H54 (cell line): ENCODE measurements at places on chromosomes 12 and 14.

DNA sequence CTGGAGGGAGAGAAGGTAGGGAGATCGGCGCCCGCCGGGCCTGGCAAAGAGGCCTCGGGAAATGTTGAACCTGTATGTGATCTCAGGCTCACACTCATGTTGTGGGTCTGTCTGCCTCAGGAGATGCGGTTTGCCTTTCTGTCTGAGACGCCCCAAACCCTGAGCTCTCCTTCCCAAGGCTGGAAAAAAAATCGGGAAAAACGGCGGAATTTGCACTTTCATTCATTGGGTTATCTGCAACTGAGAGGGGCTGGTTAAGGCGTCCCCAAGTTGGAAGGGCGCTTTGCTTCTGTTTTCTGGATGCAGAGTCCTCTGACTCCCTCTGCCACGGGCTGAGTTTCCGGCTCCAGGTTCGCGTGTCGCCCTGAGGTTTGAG is 5.0 kb upstream of the HOXC9 start:
- no peak for DNase-seq

GRCh38 chr14:74501135-74501614 is 7.6 kb downstream of the ISCA2 start:
- DNase-seq, result no peak

- DNase-seq, result no peak
Measured at GRCh38 chr12:103966736-103967135, 1.1 kb downstream of the TDG start.

DNA sequence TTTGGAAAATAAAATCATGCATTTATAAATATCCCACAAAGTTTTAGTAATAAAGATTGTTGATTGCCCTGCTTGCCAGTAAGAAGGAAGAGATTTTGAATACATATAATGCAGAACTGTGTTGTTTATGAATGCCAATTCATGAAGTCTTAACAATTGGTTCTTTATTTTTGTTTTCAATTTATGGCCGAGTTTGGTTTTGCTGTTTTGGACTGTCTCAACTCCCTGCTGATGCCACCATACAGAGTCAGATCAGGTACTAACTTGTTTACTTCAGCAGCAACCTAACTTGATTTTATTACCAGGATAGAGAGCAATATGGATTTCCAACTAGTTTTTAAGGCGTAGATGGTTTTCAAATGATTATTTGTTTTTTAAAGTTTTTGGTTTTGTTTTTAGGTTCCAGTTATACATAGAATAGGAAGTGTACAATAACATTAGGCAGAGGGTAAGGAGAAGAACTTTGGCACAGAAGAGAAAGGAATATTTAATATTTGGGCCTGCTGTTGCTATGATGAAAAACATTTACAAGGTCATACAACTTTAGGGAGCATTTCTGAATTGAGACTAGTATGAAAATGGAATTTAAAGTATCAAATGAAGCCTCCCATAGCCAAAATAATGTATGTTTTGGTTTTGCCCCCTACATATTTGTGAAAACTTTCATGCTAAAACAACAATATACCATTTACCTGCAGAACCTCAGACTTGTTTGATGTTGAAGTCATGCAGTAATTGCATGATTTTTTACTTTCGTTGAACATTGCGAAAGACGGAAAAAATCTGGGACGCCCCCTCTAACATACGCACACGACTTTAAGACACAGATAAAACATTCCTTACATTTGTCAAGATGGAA is 904 bp upstream of the FAM177A1 start:
- no peak for DNase-seq

GRCh38 chr12:100858656-100859055 is 64.1 kb downstream of the ANO4 start:
- no peak for DNase-seq

DNA sequence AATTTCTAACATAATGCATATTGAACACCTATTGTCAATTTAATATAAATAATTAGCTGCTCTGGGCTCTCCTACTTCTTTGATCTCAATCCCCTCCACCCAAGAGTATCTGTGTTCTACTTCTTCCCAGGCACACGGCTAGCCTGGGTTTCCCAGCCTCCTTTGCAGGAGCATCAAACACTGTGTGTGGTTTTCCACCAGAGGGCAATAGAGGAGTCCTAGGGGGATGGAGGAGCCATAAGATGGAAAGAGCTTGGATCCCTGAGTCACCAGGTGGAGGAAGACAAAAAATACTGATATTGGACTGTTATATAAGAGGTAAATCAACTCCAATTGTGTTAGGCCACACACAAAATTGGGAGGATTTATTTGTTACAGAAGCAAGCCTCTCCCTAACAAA is 333.7 kb downstream of the GLT1D1 start:
- DNase-seq, result peak; percentile 9

GRCh38 chr12:106118-106591 is 39.6 kb downstream of the IQSEC3 start:
- no peak for DNase-seq

DNA sequence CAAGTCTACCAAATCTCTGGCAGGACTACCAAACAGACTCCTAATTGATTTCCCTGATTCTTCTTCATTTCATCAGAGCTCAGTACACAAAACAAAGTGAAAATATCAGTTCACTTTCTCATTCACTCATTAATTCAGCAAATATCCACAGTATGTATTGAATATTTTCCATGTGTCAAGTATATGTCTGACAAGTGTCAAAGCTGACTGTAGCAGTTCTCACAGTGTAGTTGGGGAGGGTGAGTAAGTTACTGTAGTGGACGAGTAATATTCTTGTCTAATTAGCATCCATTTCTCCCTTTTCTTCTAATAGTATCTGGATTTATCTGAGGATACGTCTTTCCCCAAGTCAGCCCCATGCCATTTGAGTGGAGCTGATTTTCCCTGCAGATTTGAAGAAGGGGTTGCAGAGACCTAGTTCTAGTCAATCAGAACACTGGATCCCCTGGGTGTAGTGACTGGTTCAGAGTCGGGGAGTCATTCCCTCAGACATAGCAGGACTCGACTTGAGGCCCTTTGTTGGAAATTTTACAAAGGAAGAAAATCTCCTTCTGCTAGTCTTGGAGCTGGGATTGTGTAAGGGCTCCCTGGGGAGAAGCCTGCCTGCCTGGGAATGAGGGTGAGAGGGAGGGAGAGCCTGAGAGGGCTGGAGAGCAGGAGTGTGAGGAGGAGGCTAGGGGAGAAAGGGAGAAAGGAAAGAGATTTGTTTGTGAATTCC is 51.4 kb downstream of the GRIP1 start:
- no peak for DNase-seq

DNA sequence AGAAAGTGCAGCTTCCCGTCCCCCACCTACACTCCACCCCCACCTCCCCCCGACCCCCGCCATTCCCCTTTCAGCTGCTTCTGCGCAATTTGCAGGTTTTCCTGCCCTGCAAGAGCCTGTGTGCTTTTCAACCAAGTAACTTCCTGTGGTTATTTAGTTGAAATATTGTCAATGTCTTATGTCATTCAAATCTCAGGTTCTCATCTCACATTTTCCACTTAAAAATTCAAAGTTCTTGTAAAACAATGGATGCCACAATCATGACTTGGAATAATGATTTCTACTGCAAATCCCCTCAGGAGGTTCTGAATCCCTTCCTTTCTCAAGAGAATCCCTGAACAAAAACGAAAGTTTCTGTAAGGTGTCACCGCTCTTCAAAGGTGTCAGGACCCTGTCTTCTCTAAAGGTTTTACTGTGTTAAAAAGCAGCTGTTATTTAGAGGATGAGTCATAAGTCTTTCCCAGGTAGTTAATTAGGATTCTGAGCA is 31.6 kb downstream of the WBP11 start:
- DNase-seq, result no peak

DNA sequence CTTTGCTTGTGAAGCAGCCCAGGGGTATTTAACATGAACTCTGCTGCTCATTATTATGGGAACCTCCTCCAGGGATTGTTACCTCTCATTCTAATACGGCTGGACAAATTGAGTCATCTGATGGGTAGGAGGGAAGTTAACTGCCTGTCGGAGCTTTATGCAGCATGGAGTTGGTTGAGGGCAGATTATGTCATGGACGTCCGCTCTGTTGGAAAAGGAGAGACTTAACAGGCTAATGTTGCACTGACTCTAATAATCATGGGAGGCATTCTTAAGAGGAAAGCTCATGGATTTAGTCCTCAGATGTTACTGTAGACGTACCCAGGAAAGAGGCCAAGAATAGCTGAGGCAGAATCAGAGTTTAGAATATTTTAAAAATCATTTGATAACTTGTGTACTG is 9.9 kb downstream of the POP5 start:
- no peak for DNase-seq

- DNase-seq, result no peak
Measured at GRCh38 chr14:74637178-74637550, 25.1 kb upstream of the LTBP2 start.
